ENCODE measurements at places on chromosomes 6 and 20.

DNA sequence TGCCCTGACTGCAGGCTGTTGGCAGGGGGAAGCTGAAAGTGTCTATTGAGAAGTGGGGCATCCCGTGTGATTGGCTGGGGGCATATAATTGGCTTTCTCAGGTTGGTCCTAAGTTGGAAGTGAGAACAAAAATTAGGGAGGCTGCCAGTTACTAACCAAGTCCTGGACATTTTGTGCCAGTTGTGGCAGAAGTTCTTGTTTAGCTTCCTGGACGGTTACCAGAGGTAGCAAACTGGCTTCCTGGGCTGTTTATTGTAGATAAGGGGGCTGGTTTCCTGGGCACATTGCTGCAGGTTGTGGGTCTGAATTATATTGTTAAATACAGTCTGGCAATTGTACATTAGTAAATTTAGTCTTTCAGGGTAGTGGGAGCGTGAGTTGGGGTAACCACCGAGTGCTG is 50.6 kb upstream of the SLC2A12 start:
- DNase-seq: no peak

DNA sequence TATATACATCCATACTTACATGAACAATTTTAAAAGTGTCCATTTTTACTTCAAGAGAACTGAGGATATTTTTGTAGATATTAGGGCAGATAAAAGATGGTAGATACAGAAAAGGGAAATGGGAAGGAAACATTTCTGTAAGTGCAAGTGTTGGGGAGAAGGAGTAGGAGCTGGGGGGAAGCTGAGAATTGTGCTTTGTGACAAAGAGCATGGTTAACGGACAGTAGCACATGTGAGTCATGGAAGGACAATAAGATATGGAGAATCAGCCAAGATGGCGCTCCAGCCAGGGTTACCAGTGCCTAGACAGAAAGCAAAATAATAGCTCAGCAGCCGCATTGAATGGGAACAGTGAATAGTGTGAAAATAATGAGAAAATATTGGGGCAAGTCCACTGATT is 12.7 kb upstream of the HLA-DRB1 start:
- no peak for DNase-seq

GRCh38 chr20:15318682-15319081 is 981.3 kb upstream of the FLRT3 start:
- no peak for DNase-seq

- no peak for DNase-seq
These were observed 105.7 kb upstream of the LGSN start for GRCh38 chr6:63425493-63425892.

GRCh38 chr20:6651016-6651415 is 116.5 kb upstream of the BMP2 start:
- peak; percentile 42 for DNase-seq

- DNase-seq: no peak
These were observed 32.2 kb downstream of the MYLK4 start for GRCh38 chr6:2718334-2719092.

DNA sequence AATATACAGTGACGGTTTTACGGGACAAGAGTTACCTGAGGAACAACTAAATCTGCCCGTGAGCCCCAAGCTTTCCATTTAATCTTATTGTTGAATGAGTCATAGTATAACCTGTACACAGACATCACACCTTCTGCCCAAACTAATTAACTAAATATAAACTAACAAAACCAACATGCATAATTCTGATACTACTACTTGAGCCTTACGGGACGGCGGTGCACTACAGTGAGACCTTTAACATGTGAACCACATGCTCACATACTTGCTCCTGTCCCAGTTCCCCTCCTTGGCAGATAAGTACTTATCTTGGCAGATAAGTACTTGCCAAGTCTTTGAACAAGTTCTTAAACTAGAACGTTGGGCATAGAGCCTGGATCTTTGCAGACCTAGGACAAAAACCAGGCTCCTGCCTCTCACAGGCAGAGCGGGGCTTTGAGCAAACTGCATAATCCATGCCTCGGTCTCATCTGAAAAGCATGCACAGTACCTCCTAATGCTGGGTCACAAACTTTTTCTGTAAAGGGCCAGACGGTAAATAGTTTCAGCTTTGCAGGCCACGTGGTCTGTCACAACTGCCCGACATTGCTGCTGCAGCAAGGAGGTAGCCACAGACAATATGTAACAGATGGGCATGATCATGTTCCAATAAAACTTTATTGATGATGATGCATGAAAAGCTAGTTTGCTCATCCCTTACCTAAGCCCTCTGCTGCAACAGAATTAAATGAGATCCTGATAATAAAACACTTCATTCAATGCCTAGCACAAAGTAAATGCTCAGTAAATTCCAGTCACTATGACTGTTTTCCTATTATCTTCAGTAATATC is 23.0 kb downstream of the ZNF217 start:
- DNase-seq: no peak

GRCh38 chr20:63172726-63173125 is 43.2 kb downstream of the YTHDF1 start:
- no peak for DNase-seq

DNA sequence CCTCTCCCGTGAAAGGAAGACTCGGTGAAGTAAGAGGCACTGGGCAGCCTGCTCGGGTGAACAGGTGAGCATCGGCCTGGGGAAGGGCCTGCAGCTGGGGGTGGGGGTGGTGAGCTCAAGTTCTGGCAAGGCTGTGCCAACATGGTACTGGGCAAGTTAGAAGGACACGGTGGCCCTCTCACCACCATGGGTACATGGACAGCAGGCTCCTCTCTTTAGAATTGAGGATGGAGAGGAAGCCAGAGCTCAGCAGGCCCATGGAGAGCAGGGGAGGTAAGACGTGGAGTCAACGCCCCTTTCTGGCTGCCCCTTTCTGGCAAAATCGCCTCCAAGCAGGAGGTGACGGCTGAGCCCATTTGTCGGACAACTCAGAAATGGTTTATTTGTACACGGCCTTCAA is 135.6 kb downstream of the ANKRD60 start:
- no peak for DNase-seq

GRCh38 chr6:52415917-52416628 is 4.1 kb upstream of the EFHC1 start:
- DNase-seq: no peak

- DNase-seq: peak; percentile 90
These were observed 6.5 kb upstream of the ZSCAN9 start for GRCh38 chr6:28218312-28219248.

DNA sequence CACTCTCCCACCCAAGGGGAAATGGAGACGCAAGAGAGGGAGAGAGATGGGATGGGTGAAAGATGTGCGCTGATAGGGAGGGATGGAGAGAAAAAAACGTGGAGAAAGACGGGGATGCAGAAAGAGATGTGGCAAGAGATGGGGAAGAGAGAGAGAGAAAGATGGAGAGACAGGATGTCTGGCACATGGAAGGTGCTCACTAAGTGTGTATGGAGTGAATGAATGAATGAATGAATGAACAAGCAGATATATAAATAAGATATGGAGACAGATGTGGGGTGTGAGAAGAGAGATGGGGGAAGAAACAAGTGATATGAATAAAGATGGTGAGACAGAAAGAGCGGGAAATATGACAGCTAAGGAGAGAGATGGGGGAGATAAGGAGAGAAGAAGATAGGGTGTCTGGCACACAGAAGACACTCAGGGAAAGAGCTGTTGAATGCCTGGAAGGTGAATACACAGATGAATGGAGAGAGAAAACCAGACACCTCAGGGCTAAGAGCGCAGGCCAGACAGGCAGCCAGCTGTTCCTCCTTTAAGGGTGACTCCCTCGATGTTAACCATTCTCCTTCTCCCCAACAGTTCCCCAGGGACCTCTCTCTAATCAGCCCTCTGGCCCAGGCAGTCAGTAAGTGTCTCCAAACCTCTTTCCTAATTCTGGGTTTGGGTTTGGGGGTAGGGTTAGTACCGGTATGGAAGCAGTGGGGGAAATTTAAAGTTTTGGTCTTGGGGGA is 754 bp downstream of the TNF start:
- DNase-seq: no peak

GRCh38 chr6:144921206-144921975 is 636.3 kb downstream of the UTRN start:
- DNase-seq: no peak

- no peak for DNase-seq
These were observed 301.2 kb downstream of the RNGTT start for GRCh38 chr6:88662163-88662580.

- DNase-seq: no peak
These were observed 27.8 kb downstream of the STAU1 start for GRCh38 chr20:49160057-49160929.

- DNase-seq: no peak
These were observed 400.8 kb upstream of the CHD6 start for GRCh38 chr20:42018979-42019378.

- DNase-seq: no peak
These were observed 24.4 kb upstream of the ARID1B start for GRCh38 chr6:156752666-156753301.
